ENCODE measurements at places on chromosomes 7 and 10.

DNA sequence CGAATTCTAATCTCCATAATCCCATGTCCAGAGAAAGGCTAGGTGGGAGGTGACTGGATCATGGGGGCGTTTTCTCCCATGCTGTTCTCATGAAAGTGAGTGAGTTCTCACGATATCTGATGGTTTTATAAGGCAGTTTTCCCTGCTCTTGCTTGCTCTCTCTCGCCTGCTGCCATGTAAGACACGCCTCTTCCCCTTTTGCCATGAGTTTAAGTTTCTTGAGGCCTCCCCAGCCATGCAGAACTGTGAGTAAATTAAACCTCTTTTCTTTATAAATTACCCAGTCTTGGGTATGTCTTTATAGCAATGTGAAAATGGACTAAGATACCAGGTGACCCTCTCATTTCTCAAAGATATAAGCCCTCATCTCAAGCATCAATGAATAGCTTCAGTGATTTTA lies 1.1 kb upstream of the ACTA2 start:
- no peak for DNase-seq

GRCh38 chr10:9198611-9199010 lies 1144.1 kb downstream of the GATA3 start:
- no peak for DNase-seq

GRCh38 chr7:50803359-50804337 lies 21.0 kb upstream of the GRB10 start:
- DNase-seq = no peak

GRCh38 chr7:132709971-132710567 lies 133.8 kb upstream of the PLXNA4 start:
- no peak for DNase-seq
